ENCODE measurements at places on chromosomes 3 and 15.

- no peaks in the 10 kb centered on the region for H3K36me3 ChIP-seq
- no peak overlapping the region for H3K4me3 ChIP-seq
- DNase-seq: no peak
- no peaks in the 10 kb centered on the region for H3K4me1 ChIP-seq
- no peaks in the 10 kb centered on the region for H3K27me3 ChIP-seq
These were observed 462.0 kb upstream of the CNTN3 start for GRCh38 chr3:75076481-75076880.

DNA sequence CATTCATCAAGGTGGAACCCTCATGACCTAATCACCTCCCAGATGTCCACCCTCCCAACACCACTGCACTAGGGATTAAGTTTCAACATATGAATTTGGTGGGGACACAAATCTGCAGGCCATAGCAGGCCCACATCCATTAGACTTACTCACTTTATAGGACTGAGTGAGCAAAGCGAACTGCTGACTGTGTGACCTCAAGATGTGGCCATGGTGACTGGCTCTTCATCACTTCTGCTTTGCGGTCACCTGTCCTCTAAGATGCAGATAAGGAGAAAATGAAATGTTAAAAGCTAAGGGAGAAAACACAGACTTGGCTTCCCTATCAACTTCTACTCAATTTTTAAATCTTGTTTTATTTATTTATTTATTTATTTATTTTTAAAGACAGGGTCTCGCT lies 14.5 kb upstream of the DCP1A start:
- no peak for DNase-seq
- no peaks in the 10 kb centered on the region for H3K4me1 ChIP-seq
- no peak overlapping the region for H3K27ac ChIP-seq
- no peaks in the 10 kb centered on the region for H3K36me3 ChIP-seq
- no peaks in the 10 kb centered on the region for H3K27me3 ChIP-seq

DNA sequence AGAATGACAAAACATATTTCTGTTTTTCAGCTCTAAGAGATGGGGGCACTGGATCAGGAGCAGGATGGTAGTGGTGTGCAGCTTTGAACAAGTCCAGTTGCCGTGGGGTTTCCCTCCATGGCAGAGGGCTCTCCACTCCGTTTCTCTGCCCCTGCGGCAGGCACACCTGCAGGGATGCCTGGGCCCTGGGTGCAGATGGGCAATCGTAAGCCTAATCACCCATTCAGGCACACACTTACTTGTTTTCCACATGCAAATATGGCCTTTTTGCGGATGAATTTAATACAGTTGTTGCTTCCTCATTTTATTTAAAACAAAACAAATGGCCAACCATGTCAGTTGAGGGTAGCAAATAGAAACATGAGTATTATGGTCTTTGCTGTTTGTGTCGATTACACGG lies 85.1 kb downstream of the LPP start:
- H3K27ac ChIP-seq: peak overlapping the region; percentile 84
- DNase-seq: no peak
- H3K4me1 ChIP-seq: peaks cover 38% of the 10 kb centered on the region
- H3K4me3 ChIP-seq: no peak overlapping the region

DNA sequence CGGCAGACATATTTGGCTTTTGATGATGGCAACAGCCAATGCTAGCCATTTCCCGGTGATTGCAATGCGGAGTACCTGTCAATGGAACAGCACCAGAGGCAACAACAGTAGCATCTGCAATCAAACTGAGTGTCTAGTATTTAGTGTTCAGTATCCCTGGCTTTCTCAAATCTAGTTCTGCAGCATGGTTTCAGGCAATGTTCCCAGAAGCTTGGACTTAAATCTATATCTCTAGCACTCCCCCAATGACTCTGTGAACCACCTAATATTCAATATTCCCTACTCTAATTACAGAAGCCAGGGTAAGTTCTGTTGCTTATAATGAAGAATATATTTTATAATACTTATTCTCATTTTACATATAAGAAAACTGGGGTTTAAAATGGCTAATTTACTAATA lies 48.2 kb downstream of the TBL1XR1 start:
- no peak overlapping the region for H3K4me3 ChIP-seq
- no peaks in the 10 kb centered on the region for H3K27me3 ChIP-seq
- no peak for DNase-seq
- no peaks in the 10 kb centered on the region for H3K36me3 ChIP-seq
- no peak overlapping the region for H3K27ac ChIP-seq
- peaks cover 58% of the 10 kb centered on the region for H3K4me1 ChIP-seq

DNA sequence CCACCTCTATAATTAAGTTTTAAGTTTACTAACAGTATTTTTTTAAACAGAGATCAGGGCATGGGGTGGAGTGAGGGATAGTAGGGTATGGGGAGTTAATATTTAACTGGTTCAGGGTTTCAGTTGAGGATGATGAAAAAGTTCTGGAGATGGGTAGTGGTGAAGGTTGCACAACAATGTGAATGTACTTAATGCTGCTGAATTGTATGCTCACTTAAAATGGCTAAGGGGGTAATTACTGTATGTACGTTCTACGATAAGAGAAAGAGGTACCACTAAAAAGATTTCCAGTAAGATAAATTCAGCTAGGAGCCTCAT lies 101.4 kb downstream of the TNIK start:
- DNase-seq: no peak
- no peak overlapping the region for H3K27ac ChIP-seq
- no peaks in the 10 kb centered on the region for H3K27me3 ChIP-seq
- H3K4me1 ChIP-seq: peaks cover 24% of the 10 kb centered on the region
- H3K4me3 ChIP-seq: no peak overlapping the region

- no peak overlapping the region for H3K27ac ChIP-seq
- no peaks in the 10 kb centered on the region for H3K36me3 ChIP-seq
- no peak for DNase-seq
- H3K27me3 ChIP-seq: no peaks in the 10 kb centered on the region
These were observed 28.8 kb downstream of the GOLIM4 start for GRCh38 chr3:168066882-168067281.

- no peak overlapping the region for H3K4me3 ChIP-seq
- DNase-seq: no peak
- no peak overlapping the region for H3K27ac ChIP-seq
- H3K36me3 ChIP-seq: no peaks in the 10 kb centered on the region
These were observed 414.6 kb downstream of the FOXP1 start for GRCh38 chr3:71168880-71169411.

- no peaks in the 10 kb centered on the region for H3K36me3 ChIP-seq
- no peaks in the 10 kb centered on the region for H3K4me1 ChIP-seq
- H3K27ac ChIP-seq: no peak overlapping the region
- DNase-seq: no peak
- H3K4me3 ChIP-seq: no peak overlapping the region
These were observed 112.6 kb downstream of the GABRB3 start for GRCh38 chr15:26660241-26660640.

- H3K4me1 ChIP-seq: no peaks in the 10 kb centered on the region
- no peak overlapping the region for H3K4me3 ChIP-seq
- no peak overlapping the region for H3K27ac ChIP-seq
- no peaks in the 10 kb centered on the region for H3K27me3 ChIP-seq
- H3K36me3 ChIP-seq: no peaks in the 10 kb centered on the region
- peak; percentile 12 for DNase-seq
These were observed 70.3 kb upstream of the PPP2R3A start for GRCh38 chr3:135895106-135895733.

GRCh38 chr3:150414258-150414657 lies 6.2 kb downstream of the TSC22D2 start:
- H3K36me3 ChIP-seq: no peaks in the 10 kb centered on the region
- H3K4me3 ChIP-seq: peak overlapping the region; percentile 82
- DNase-seq: peak; percentile 4
- no peaks in the 10 kb centered on the region for H3K27me3 ChIP-seq
- no peak overlapping the region for H3K27ac ChIP-seq

GRCh38 chr15:75178171-75178937 lies 23.3 kb upstream of the C15orf39 start:
- no peak for DNase-seq
- H3K4me3 ChIP-seq: peak overlapping the region; percentile 48
- peaks cover 11% of the 10 kb centered on the region for H3K27me3 ChIP-seq
- H3K36me3 ChIP-seq: no peaks in the 10 kb centered on the region

DNA sequence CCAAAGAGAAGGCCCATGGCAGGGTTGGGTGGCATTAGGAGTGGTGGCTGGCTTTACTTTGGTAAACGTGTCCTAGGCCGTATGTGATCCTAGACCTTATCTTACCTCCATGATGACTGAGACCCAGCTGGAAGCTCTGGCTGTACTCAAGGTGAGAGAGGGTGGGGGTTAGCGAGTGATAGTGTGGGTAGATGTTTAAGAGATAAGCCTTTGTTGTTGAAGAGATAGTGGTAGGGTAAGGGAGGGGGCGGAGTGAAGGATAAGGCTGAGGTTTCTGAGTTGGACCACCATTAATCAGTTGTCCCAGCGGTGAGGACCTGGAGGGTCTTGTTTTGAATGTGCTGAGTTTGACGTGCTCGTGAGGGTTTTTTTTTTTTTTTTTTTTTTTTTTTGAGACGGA lies 61.5 kb upstream of the ULK4 start:
- peak overlapping the region; percentile 95 for H3K27ac ChIP-seq
- H3K36me3 ChIP-seq: no peaks in the 10 kb centered on the region
- H3K4me1 ChIP-seq: peaks cover 81% of the 10 kb centered on the region
- no peak for DNase-seq
- no peak overlapping the region for H3K4me3 ChIP-seq

DNA sequence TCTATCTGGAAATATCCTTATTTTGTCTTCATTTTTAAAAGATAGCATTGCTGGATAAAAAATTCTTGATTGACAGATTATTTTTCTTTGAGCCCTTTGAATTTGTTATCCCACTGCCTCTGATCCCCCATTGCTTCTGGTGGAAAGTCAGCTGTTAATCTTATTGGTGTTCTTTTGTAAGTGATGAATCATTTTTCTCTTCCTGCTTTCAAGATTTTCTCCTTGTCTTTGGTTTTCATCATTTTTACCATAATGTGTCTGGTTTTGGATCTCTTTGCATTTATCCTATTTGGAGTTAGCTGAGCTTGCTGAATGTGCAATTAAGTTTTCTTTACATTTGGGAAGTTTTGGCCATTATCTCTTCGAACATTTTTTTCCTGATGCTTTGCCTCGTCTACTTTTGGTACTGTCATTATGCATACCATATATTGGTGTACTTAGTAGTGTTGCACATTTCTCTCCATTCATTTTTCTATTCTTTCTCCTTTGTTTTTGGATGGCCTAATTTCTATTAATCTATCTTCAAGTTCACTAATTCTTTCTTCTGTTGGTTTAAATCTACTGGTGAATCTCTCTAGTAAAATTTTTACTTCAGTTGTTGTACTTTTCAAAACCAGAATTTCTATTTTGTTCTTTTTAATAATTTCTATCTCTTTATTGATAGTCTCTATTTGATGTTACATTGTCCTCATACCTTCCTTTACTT lies 440.0 kb upstream of the PROK2 start:
- H3K27me3 ChIP-seq: no peaks in the 10 kb centered on the region
- H3K4me3 ChIP-seq: no peak overlapping the region
- H3K27ac ChIP-seq: no peak overlapping the region
- H3K4me1 ChIP-seq: no peaks in the 10 kb centered on the region
- DNase-seq: no peak

- H3K27ac ChIP-seq: no peak overlapping the region
- no peak for DNase-seq
- H3K27me3 ChIP-seq: no peaks in the 10 kb centered on the region
- no peaks in the 10 kb centered on the region for H3K4me1 ChIP-seq
- H3K36me3 ChIP-seq: no peaks in the 10 kb centered on the region
- no peak overlapping the region for H3K4me3 ChIP-seq
These were observed 53.4 kb upstream of the CD200R1L start for GRCh38 chr3:112900113-112900512.
